ENCODE measurements at places on chromosomes 13 and 19.

GRCh38 chr13:43058831-43059230 lies 35.4 kb downstream of the DNAJC15 start:
- DNase-seq = no peak

DNA sequence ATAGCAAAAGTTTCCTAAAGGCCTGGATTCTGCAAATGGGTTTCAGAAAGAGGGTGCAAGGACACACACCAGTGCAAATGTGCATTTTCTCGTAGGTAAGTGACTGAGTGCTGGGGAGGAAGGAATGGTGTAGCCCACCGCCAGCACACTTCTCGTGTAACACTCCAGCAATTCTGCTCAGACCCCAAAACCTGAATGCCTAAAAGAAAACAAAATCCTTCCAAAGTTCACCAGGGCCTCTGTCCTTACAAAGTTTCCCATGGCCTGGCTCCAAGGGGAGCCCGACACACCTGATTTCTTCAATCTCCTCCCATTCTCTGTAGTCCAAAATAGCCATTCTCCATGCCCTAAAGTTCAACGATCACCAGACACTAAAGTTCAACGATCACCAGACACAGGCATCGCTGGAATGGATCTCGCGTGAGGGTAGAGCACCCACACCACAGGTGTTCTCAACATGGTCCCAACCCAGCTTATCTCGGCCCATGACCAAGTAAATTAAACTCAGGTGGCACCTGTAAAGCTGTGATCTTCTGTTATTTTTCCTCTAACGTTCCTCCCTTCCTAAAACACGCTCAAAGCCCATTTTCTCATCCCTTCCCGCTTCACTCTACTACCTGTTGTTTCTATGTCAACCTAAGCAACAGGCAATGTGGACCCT lies 46.0 kb downstream of the ABCC4 start:
- no peak for DNase-seq

- no peak for DNase-seq
Observed at GRCh38 chr19:4430760-4431159, 26.8 kb downstream of the UBXN6 start.

DNA sequence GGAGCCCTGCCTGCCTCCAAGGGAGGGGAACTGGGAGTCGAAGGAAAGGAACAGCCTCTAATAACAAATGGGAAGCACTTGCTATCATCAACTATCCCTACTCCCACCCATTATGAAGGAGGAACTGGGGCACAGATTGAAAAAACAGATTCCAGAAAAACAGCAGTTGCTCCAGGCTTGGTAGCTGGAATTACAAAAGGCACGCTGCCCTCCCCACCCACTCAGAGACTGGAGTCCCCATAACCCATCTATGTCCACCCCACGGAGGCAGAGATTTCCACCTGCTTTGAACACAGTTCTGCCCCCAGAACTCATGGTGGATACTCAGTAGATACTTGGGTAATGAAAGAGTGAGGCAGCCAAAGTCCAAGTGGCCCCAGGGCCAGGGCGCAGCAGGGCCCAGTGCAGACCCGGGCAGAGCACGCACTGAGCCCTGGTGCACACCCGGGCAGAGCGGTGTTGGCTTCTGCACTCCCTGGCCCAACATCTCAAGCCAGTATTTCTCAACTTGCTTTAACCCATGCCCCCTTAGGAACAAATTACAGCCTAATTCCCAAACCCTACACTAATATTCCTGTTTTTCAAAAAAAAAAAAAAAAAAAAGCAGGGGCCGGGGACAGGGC lies 19.1 kb upstream of the CCNP start:
- DNase-seq = no peak

- DNase-seq = no peak
Observed at GRCh38 chr13:102947745-102948405, 102.0 kb downstream of the ERCC5 start.

- no peak for DNase-seq
Observed at GRCh38 chr13:97935071-97935470, 18.4 kb upstream of the IPO5 start.

DNA sequence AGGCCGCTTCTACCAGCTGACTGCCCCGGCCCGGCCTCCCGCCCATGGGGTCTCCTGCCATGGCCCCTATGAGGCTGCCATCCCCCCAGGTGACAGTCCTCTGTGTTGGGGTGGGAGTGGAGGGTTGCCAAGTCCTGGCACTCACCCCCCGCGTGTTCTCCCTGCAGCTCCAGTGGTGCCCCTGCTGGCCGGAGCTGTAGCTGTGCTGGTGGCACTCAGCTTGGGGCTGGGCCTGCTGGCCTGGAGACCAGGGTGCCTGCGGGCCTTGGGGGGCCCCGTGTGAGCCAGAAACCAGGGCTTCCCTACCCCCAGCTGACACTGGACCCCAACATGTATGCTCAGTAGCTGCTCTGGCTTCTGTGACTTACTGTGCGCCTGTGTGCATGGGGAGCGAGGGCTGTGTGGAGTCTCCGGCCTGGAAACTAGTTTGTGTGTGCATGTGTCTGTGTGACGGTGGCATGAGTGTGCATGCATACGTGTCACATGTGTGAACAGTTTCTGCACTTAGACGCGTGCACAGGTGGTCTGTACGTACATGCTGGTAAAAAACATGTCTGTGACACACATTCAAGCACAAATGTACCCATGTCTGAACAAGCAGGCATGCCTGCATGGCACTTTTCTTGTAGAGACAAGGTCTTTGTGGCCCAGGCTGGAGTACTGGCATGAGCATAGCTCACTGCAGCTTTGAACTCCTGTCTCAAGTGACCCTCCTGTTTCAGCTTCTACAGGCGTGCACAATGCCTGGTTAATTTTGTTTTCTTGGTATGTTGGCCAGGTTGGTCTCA lies 4.9 kb downstream of the ACP4 start:
- peak; percentile 72 for DNase-seq

DNA sequence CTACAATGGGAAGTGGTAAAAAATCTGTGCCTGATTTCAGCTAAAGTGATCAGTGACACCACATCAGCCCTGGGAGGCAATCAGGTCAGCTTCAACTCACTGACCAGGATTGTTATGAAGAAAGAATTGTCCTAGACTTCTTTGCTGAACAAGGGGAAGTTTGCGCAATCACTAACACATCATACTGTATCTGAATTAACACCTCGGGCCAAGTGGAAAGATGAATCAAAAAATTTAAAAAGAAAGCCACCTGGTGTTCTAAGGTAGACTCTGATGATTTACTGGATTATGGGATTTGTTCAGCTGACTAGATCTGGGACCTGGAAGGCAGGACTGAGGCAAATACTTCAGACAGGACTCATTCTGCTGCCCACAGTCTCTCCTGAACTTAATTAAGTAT lies 161.8 kb downstream of the DIAPH3 start:
- DNase-seq = no peak

DNA sequence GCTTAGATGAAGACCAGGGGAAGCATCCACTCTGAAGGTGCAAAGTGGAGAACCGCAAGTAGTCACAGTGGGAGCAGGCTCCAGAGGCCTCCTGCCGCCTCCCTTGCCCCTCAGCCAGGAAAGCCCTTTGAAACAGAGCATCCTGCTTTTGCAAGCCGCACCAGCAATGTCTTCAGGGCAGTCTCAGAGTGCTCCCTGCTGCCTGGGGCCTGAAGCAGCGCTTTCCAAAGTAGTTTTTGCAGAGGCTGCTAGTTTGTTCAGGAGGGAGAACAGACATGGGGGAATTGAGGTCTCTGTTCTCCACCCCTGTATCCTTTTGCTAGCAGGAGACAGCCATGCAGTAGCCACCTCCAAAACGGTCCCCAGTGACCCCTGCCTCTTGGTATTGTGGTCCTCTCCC lies 15.8 kb upstream of the POP4 start:
- DNase-seq = no peak

DNA sequence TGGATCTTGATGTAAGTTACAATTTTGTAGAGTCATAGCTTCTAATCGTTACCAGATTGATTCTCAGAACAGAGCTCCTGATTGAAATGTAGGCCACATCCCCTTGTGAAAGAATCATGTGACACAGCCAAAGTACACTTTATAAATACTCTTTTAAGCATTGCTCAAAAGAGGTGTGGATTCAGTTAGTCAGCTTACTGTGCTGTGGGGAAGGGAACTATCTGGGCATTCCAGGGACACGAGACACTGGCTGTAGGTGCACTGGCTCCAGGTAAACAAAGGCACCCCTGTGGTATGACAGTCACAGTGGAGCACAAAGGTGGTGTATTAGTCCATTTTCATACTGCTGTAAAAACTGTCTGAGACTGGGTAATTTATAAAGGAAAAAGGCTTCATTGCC lies 222.8 kb downstream of the LIG4 start:
- DNase-seq = no peak

GRCh38 chr13:102907886-102908515 lies 62.2 kb downstream of the ERCC5 start:
- DNase-seq = no peak

GRCh38 chr13:59047546-59047945 lies 1116.2 kb downstream of the DIAPH3 start:
- no peak for DNase-seq

- no peak for DNase-seq
Observed at GRCh38 chr13:104301171-104301975, 1235.2 kb upstream of the SLC10A2 start.

DNA sequence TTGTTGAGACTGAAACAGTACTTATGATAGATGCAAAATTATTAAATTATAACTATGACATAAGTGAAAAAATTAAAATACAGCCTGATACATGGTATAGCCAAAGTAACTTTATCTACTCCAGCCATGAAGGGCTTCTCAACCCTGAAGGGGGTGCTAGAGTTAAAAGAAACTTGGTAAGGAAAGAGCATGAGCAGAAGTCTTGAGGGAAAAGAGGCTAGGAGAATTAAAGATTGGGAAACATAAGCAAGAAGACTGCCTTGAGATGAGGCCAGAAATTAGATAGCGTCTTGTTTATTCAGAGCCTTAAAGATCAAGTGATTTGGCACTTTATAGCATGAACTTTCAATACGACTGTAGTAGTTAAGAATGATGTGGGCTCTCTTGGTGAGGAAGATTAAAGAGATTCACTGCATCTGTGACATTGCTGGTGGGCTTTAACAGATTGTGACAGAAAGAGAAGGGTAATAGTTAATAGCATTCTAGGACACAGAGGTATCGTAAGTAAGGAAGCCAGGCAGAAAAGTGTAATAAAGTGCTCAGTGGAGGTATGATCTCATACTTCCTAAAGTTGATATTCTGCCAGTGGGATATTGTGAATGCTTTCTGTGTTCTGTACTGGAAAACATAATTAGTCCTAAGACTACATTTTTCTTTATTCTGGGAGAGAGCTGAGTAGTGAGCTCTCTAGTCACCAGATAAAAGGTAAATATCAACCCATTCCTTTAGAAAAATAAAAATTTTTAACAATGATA lies 385.4 kb upstream of the PRR20A start:
- DNase-seq = no peak

DNA sequence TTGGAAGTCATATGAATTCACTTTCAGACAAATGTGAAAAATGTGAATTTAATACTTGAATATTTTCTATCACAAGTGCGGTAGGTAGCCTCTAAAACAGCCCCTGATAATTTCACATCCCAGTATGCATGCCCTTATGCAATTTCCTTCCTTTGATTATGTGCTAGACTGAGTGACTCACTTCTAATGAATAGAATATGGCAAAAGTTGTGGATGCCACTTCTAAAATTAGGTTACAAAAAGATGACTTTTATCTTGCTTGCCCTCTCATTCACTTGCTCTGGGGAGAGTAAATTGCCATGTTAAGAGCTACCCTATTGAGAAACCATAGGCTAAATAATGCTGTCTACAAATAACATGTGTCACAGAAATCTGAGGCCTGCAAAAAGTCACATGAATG lies 402.5 kb upstream of the PCDH9 start:
- no peak for DNase-seq

DNA sequence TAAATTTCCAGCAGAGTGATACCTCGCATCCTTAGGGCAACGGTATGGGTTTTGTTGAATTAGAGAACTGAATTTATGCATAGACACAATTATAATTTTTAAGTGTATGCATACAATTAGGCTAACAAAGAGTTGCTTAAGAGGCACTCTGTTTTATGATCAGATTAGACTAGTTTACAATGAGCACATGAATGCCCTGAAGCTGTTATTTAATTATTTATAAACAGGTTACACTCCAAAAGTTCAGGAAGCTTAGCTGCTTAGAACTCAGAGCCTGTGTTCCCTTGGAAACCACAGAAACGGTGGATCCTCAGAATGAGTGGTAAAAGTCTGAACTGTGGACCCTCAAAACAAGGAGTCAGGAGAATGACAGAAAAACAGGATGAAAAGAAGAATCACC lies 72.5 kb upstream of the FBXL3 start:
- DNase-seq = no peak

DNA sequence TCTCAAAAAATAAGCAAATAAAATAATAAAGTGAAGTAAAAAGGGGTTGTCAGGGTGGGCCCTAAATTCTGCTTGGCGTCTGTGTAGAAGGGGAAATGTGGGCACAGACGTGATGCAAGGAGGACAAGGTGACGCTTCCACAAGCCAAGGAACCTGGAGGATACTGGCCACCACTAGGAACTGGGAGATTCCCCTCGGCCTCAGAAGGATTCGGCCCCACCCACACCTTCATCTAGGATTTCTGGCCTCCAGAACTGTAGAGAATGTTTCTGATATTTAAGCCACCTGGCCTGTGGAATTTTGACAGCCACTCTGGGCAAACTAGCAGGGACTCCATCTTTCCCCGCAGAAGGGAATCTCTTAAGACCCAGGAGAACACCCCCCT lies 1.1 kb downstream of the PLEKHJ1 start:
- DNase-seq = no peak

GRCh38 chr13:108924134-108924533 lies 294.7 kb downstream of the MYO16 start:
- no peak for DNase-seq

All from stimulated activated CD4-positive, alpha-beta T cell treated with anti-CD3 and anti-CD28 coated beads, Interleukin-15, amount 100 ng/mL, for 24 hours (primary cell).